ENCODE measurements at places on chromosomes 4 and X.

- no peak for DNase-seq
These were observed 815.1 kb downstream of the ADGRL3 start for GRCh38 chr4:62015043-62015739.

DNA sequence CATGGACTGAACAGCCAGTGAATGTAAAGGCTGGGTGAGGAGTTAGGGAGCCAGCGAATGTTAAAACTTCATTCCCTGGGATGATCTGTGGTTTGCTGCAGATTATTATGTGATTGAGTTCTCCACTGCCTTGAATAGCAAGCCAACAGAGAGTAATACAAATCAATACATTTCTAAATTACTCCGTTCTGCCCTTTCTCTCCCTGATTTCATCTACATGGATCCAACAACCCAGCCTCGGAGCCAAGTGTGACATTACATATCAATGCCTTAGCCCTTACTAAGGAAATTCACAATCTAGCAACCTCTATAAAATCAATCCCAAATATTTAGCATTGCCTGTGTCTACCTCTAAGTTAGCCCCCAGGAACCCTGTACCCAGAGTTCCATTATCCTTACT, 11.0 kb downstream of the HSD17B13 start:
- DNase-seq, result no peak

DNA sequence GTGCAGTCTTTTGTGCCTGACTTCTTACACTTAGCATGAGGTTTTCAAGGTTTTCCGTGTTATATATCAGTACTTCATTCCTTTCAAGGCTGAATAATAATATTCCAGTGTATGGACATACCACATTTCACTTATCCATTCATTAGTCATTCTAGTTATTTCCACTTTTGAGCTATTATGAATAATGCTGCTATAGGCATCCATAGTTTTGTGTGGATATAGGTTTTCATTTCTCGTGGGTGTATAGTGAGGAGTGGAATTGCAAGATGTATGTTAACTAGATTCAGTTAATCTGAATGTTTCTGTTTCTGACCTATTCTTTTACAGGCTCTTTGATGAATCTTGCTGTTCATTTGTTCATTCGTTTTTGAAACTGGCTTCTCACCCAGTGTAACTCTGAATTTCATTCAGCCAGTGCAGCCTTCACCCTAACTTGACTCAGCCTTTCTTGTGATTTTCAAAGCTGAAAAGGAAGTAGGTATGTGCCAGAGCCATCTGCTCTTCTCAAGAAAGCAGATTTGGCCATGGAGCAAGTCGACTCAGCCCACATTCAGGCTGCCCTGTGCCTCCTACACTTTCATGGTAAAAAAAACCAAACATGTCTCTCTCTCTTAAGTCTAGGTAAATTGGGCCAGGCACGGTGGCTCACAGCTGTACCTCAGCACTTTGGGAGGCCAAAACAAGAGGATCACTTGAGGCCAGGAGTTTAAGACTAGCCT, 56.3 kb upstream of the NOCT start:
- DNase-seq, result no peak

DNA sequence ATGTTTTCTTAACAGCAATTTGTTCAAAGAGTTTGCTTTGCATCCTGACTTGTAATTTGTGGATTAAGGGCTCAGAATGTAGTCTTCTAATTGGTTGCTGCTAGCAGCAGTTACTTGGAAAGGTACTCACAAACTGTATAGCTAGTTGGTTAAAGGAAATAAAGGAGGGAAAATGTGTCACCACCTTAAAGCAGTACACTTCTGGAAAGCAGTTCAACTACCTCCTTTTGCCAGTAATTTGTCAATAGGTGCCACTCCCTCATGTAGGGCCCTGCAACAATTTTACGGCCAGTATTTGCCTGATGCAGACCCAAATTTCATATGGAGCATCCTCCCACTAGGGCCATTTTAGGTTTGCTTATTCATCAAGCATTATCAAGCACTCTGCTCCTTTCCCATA, 20.8 kb downstream of the AMOT start:
- DNase-seq, result no peak

DNA sequence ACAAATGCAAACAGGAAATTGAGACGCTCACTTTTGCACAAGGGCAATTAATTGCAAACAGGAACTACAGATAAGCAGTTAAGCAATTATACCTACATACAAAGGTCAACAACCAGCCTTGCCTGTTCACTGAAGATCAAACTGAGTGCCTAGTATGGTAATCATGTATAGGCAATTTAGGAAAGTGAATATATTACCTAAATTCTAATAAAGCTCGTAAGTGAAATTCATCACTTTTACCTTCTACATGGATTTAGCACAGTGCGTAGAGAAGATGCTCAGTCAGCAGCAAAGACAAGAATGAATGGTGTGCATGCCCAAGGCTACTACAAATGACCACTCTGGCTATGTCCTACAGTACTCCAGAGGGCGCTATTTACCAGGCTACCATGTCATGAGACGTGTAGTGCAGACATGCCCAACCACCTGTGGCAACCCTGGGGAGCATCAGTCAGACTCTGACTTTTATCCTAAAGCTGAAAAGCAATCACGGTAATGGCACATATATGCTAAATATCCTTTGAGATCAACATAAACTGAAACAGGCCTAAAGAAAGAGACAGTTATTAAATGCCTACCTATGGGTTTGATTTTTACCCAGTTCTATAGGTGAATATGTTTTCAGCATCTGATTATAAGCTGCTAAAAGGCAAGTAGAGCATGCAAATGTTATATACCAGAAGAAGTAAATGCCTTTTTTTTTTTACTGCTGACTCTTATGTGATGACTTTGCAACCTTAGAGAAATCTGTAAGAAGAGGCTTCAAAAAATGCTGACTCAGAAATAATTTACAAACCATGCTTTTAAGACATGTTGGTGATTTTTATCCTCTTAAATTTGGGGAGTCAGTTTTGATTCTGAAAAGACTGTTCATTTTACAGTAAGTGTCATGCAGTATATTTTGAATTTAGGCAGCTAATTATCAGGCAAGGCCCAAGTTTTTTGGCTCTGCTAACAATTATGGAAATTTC, 178.0 kb downstream of the PPP3CA start:
- peak; percentile 31 for DNase-seq

- no peak for DNase-seq
These were observed 86.1 kb upstream of the STS start for GRCh38 chrX:7061429-7061828.

- DNase-seq, result no peak
These were observed 26.5 kb upstream of the CYBB start for GRCh38 chrX:37753384-37753783.

- no peak for DNase-seq
These were observed 241.1 kb upstream of the TET2 start for GRCh38 chr4:104905546-104905945.

Measured in right hindlimb (tissue), 1 donor.